ENCODE measurements at places on chromosomes 4 and X.

GRCh38 chrX:153669174-153669890, 4.3 kb downstream of the PNCK start:
- DNase-seq: no peak

DNA sequence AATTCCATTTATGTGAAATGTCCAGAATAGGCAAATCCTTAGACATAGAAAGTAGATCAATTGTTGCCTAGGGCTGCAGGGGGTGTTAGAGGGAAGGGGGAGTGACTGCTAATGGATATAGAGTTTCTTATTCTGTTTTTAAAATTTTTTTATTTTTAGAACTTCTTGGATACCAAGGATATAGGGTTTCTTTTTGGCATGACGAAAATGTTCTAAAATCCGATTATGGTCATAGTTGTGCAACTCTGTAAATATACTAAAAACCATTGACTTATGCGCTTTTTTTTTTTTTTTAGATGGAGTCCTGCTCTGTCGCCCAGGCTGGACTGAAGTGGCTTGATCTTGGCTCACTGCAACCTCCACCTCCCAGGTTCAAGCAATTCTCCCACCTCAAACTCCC, 125.2 kb upstream of the USP9X start:
- no peak for DNase-seq

DNA sequence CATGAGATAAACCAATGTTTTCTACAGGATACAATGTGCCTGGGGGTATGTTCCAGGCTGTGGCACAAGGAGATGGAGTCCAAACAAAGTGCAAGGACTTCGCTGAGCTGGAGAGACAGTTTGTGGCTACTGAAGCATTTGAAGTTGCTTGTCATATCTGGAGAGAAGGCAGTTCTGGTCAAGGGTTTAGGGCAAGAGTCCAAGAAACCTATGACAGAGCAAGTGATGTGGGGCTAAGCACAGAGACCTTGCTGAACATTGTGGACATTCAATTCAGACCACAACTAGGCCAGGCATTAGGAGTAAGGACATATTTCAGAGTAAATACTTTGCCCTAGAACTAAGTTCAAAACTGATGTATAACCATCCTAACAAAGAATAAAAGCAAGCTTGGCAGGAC, 34.8 kb downstream of the MAGED4B start:
- no peak for DNase-seq

GRCh38 chr4:167274351-167274750, 40.1 kb upstream of the SPOCK3 start:
- no peak for DNase-seq

DNA sequence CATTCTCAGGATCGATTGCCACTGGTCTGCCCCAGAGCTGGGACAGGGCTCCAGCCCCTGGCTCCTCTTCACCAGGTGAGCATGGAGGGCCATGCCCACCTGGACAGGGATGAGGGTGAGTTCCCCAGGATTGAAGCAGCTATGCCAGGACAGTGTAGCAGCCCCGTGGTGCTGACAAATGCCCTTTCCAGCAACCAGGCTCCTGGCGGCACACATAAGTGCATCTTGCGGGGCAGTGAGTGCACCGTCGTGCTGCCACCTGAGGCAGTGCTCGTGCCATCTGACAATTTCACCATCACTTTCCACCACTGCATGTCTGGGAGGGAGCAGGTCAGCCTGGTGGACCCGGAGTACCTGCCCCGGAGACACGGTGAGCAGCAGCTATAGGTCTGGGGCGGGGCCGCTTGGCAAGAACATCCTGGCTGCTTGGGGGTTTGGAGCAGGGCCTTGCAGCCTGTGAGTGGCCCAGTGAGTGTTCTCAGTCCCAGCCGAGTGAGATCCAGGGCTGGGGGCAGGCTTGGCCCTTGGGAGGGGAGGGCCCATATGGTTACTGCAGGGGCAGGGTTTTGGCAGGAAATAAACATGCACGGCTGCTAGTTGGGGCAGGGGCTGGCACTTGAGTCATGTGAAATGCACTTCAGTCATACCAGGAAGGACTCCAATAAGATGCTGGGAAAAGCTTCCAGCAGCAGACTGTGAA, 6.1 kb downstream of the IL9R start:
- no peak for DNase-seq

DNA sequence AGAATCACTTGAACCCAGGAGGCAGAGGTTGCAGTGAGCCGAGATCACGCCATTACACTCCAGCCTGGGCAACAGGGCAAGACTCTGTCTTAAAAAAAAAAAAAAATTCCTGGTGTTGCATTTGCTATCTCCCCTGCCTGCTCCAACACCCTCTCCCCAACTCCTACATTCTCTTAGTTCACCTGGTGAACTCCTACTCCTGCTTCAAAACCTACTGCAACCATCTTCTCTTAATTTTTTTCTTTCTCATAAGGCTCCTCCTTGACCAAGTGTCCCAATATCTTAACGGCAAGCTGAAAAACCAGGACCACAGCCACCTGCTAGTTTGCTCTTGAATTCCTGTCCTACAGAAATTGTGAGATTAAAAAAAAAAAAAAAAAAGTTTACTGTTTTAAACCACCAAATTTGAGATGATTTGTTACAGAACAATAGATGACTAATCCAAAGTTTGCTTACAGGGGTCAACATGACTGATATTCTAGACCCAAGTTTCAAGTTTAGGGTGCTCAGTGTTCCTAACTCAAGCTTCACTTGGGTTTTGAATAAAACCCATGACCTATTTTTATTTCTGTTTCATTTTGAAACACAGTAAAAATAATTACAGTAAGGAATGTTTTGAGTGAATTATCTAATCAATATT, 13.1 kb upstream of the ANXA5 start:
- DNase-seq: no peak

DNA sequence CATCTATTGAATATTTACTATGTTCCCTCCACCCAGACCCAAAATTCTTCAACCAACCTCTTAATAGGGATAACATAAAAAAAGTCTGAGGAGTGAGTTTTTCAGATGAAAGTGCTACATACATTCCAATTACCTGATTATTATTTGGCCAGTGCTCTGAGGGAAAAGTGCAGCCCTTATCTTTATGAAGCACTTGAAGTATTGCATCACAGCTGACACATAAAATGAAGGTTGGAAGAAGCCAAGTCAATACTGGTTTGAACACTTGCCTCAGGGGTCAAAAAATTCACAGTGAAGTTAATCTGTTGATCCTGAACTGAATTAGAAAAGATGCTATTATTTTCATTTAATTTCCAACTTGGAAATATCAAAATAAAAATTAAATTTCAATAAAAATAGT, 498.9 kb downstream of the INPP4B start:
- DNase-seq: no peak

GRCh38 chr4:169440446-169440845, 169.7 kb upstream of the SH3RF1 start:
- peak; percentile 15 for DNase-seq

DNA sequence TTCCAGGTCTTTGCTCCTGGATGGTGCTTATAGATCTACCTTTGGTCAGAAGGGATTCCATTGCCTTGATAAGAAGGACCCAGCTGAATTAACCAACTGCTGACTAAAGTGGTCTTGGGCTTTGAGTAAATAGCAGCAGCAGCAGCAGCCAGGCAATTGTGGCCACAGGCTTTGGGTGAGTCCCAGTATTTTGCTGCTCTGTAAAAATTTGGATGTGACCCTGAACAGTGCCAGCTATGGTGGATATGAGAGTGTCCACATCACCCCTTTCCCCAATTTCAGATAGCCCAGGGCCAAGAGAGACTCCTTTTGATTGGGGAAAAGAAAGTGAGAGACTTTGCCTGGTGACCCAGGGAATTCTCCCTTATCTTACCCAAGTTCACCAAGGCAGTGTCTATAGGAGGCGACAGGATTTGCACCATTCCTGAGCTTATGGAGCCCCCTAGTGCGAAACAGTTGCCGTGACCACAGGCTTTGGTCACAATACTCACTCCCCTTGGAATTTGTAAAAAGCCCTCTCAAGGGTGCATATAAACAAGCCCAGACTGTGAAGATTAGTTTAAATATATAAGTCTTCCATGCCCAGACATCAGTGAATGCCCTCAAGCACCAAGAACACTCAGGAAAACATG, 518.0 kb downstream of the TMA16 start:
- no peak for DNase-seq

- no peak for DNase-seq
These were observed 683.7 kb downstream of the PDHA2 start for GRCh38 chr4:96523611-96524010.

DNA sequence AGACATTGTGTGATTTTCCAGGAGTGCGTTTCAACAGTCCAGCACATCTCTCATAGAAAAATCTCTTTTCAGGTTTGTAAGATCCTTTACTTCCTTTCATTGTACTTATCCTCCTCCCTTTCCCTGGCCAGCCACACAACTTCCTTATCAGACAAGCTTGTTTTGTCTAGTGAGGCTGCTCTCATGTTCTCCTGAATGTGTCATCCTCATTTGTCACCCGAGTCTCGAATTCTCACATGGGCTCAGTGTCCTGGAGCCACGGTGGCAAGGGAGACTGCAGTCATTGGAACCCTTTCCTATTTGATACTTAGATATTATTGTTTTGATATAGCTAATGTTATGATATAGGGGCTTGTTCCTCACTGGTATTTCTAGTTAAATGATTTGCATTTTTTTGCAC, 16.9 kb downstream of the SYNPO2 start:
- DNase-seq: no peak

DNA sequence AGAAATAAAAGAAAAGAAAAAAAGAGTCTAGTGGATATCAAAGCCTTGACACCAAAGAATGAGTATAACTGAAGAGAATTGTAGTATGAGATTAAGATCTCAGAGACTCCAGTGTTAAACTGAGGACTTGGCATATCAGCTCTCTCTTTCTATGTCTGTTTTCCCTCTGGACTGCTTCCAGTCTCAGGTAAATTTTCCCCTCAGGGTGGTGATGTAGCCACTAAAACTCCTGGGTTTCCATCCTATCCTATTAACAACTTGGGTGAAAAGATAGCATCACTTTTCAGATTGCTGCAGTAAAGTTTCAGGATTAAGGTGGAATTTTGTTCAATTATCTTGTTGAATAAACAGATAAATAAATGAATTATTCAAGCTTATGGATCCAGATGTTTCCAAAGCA, 85.7 kb downstream of the ATP10D start:
- no peak for DNase-seq

DNA sequence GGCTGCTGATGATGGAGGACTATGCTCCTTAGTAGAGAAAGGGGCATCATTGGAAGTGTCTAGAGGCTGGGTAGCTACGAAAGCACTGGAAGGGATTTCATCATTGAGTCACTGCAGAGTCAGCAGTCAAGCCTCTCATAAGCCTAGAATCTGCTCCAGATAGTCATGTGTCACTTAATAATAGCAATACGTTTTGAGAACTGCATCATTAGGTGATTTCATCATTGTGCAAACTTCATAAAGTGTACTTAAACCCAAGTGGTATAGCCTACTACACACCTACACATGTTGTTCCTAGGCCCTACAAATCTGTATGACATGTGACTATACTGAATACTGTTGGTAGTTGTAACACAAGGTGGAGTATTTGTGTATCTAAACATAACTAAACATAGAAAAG, 165.6 kb downstream of the PTTG2 start:
- DNase-seq: no peak

- DNase-seq: peak; percentile 11
These were observed at the start of gene EREG for GRCh38 chr4:74364652-74365491. Gene EREG (plus strand): TSS chr4:74365145. CDS start chr4:74365309, 164 bp downstream.

DNA sequence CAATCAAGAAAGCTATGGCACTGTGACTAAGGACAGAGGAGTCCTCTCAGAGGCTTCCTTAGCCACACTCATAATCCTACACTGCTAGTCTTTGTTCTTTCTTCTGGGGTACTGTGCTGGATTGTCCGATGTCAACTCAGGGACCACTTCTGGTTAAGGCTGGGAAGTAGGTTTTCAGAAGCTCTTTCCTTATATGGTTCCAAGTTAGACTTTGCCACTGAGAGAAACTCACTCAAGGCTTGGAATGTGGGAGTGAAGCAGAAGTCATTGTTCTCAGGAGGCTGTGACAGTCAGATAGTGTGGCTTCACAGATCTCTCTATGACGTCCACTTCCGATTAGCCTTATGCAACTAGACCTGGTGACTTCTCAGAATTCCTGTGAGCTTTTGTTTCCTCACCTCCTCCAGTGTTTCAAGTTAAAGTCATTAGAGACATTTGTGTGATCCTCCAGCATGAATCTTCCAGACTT, 317.3 kb upstream of the F9 start:
- DNase-seq: no peak

DNA sequence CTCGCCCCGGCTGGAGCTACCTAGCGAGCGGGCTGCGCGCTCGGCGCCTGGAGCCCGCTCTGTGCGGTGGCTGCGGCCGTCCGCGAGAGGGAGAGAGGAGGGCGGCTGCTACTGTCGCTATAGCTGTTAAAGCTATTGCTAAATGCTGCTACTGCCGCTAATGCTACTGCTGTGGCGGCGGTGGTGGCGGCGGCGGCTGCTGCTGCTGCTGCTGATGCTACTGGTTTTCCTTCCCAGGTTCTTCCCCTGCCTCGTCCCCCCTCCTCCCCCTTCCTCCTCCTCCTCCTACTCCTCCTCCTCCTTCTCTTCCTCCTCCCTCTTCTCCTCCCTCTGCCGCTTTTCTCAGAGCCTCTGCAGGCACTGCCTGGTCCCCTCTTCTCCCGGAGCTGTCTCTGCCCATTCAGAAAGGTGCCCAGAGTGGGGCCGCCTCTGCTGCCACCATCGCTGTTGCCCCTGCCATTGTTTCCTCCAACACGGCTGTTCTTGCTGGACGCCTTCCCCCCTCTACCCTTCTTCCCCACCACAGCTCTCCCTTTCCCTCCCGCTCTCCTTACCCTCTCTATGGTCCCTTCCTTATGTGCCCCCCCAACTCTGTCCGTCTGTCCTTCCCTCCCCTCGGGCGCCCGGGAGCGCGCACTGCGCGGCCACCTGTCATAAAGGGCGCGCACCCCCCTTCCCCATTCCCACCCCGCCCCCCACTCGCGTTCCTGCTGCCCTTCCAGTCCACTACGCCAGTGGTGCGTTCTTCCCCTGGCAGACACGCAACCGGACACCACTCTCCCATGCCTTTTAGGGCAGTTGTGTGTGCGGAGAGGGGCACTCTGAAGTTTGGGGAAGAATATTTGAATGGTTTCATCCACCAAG, at the start of gene NEXMIF:
NEXMIF (minus strand) TSS at position 228 of the 864 bp plus-strand sequence.
- no peak for DNase-seq

- no peak for DNase-seq
These were observed 234.4 kb upstream of the ITM2A start for GRCh38 chrX:79601341-79602131.

- DNase-seq: peak; percentile 18
These were observed 47.5 kb downstream of the PKD2 start for GRCh38 chr4:88054901-88055300.

- no peak for DNase-seq
These were observed 158.3 kb upstream of the AADAT start for GRCh38 chr4:170248029-170248428.

DNA sequence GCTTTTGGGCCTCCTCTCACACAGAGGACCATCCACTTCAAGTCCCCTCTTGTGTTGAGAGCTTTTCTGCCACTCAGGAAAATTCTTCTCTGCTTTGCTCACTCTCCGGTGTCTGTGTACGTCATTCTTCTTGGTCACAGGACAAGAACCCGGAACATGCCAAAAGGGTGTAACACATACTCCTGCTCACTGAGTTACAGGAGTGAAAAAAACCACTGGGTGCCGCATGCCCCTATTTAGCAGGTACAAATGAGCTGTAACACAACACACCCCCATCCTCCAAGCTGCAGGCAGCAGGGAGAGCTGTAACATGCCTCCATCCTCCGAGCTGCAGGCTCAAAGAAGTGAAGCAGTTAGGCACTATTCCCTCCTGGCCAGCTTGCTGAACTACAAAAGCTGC, 13.0 kb upstream of the CXCL2 start:
- DNase-seq: no peak

All from body of pancreas (tissue), 4 donors.